HEK293T (cell line): ENCODE measurements at places on chromosomes 16 and 17.
A peak's percentile ranks its signal among the peaks of the same experiment; 100 is the strongest.

- no peak for DNase-seq
These were observed 419.0 kb downstream of the CDH13 start for GRCh38 chr16:83045790-83046189.

DNA sequence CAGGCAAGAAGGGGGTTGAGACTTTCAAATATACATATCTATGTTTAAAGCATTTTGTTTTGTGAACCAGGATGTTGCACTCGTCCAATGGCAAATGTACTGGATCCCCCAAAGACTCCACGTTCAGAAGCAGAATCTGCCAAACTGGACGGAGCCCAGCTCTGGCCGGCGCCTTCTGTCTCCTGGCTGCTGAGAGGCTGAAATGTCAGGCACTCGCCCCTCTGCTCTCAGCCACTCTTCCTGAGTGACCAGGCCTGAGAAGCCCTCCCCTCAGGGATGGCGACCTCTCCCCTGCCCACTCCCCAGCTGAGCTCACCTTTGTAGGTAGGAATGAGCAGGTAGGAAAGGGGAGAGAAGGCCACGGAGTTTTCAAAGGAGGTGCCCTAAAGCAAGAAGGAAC is 187.5 kb upstream of the FOXF1 start:
- DNase-seq = no peak

- DNase-seq = no peak
These were observed 104.7 kb downstream of the UTP18 start for GRCh38 chr17:51365090-51365489.

DNA sequence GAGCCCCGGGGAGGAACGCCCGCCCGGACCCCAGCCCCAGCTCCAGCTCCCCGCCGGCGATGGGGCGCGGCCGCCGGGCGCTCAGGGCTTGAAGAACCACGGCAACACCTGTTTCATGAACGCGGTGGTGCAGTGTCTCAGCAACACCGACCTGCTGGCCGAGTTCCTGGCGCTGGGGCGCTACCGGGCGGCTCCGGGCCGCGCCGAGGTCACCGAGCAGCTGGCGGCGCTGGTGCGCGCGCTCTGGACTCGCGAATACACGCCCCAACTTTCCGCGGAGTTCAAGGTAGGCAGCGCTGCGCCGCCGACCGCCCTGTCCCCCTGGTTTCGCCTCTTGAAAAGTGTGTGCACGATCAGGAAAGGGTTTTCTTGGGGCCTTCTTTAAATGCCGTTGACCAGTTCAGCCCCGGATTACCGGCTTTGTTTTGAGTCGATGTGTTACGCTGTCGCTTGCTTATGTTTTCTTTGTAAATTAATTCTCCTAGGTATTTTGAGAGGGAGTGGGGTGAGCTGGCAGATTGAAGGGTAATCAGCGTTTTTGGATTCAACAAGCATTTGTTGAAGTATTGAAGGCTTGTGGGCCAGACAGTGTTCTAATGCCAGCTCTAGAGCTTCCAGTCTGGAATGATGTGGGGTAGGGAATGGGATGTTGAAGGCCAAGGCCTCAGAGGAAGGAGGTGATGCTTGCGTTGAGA is 681 bp downstream of the USP43 start:
- peak; percentile 40 for DNase-seq

GRCh38 chr17:58534901-58535421 is 20.5 kb upstream of the MTMR4 start:
- no peak for DNase-seq

DNA sequence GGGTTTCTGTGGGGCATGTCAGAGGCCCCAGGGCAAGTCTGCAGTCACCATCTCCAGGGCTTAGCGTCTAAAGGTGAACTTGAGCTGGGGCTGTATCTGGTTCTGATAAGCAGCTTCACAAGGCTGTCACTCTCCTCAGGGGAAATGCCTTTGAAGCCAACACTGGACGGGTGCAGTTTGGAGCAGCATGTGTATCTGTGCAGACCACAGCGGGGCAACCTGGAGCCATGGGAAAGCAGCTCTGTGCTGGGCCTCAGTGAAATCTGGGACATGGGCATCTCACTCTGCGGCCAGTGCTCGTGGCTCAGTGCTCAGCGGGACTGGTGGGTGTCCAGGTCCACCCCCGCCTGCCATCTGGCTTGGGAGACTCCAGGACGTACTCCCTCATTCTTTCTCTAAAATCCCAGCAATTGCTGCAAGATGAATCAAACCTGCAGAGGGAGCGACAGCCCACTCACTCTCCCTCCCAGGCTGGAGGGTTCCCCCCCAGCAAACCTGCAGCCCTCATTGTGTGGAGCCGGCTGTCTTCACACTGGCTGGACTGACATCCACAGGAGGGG is 63.5 kb downstream of the PRMT7 start:
- DNase-seq = no peak

GRCh38 chr16:81096715-81097208 is 567 bp upstream of the GCSH start:
- no peak for DNase-seq

- peak; percentile 59 for DNase-seq
These were observed at the start of gene IGFBP4 for GRCh38 chr17:40443196-40443987. Gene IGFBP4 (plus strand): TSS chr17:40443450. CDS start chr17:40443736, 286 bp downstream.

DNA sequence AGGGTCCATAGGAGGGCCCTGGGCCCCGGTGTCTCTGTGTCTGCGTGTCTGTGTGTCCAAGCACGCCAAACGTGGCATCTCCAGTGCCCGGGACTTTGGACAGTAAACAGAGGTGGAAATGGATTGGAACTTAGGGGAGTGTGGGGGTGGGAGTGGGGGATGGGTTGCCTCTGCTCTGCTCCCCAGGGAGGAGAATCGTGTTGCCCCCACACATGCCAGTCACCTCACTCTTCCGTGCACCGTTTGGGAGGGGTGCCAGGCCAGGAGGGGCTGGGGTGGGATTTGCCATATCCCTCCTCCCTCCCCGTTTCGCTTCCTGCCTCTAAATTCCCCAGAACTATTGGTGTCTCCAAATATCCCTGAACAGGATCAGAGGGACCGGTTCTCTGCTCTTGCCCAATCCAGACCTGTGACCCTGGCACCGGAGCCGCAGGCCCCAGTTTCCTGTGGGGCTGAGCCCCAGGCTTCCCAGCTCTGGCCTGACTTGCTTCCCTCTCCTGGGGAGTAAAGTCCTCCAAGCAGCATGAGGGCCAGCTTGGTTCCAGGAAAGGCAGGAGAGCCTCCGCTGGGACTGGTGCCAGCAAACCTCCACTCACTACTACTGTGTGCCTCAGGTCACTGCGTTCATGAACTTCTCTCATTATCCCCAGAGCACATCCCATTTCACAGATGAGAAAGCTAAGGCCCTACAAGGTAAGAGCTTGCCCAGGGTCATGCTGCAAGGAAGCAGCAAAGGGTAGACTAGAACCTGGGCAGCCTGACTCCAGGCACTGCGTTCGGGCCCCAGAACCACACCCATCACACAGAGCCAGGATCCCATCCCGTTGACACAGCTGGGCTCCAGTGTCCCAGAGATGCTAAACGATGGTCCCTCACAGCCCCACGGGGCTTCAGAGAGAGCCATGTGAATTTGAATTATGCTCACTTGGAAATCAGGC is at the start of gene ASGR1:
Gene ASGR1 (minus strand): TSS at position 54 of the 938 bp plus-strand sequence. CDS start 807 bp downstream, outside the sequence.
- DNase-seq = no peak

DNA sequence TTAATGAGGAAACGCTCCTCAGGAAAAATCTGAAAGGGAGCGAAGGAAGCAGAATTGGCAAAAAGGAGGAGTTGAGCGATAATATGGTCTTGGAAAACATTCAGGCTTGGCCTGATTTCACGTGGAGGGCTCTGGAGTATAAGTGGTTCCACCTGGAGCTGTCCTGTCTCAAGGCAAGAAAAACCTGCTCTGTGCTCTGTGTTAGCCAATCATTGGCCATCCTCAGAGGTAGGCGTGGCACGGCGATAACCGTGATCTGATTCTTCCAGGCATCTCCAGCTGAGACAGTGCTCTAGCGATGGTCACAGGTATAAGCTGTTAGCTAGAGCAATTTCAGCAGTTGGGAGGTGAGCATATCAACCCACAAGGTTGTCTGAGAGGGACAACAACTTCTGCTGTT is 450.5 kb upstream of the MAF start:
- no peak for DNase-seq

GRCh38 chr16:339680-340079 is 12.8 kb downstream of the AXIN1 start:
- DNase-seq = no peak

DNA sequence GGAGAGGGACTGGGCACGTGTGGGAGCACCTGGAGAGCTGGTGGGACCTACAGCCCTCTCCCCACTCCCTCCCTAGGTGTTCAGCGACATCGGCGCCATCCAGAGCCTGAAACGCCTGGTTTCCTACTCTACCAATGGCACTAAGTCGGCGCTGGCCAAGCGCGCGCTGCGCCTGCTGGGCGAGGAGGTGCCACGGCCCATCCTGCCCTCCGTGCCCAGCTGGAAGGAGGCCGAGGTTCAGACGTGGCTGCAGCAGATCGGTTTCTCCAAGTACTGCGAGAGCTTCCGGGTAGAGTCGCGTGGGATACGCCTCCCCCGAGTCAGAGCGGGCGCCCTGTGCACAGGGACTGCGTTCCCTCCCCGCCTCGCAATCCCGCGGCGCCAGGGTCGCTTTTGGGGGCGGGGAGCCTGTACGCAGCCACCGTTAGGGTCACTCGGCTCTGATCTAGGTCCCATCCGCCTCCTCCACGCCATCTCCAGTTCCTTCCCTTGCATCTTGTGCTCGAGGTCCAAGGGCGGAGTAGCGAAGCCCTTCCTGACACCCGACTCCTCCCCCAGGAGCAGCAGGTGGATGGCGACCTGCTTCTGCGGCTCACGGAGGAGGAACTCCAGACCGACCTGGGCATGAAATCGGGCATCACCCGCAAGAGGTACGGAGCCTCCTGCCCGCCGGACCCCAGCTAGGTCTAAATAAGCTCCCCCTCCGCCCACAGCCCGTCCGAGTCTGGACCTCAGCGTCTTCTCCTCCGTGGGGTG is 13.0 kb downstream of the SARM1 start:
- DNase-seq = no peak

- no peak for DNase-seq
These were observed 11.2 kb downstream of the CDRT15 start for GRCh38 chr17:14225254-14225980.

GRCh38 chr17:79800325-79801155 is 3.7 kb upstream of the CBX8 start:
- peak; percentile 52 for DNase-seq

DNA sequence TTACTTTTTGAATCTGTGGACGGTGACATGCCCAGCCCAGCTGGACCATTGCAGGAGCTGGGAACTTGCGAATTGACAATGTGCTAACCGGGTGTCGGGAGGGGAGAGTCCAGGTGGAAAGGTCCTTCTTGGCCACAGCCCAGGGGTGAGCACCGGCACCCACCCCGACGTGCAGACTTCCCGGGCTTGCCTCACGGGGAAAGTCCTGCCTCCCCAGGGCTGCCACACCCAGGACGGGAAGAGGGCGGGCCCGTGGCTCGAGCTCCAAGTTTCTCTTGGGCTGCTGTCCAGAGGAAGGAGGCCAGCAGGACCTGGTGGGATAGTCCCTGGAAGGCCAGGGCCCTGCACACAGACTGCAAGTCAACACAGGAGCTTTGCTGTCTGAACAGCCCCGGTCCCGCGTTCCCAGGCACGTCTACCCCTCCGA is 17.7 kb downstream of the CARD14 start:
- no peak for DNase-seq

DNA sequence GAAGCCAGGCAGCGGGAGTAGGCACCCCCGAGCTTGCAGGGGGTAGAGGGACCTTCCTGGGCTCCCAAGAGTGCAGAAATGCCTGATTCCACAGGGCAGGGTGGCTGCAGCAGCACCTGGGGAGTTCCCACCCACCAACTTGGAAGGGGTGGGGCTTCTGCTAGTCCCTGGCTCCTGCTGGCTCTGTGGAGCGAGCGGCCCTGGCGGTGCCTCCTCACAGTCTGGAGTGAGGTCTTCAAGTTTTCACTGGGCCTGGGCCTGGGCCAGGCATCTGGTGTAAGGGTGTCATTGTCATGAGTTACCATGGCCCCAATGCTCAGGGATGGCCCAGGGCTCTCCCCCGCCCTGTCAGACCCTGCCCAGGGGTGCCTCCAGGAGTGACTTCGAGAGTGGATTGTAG is 15.8 kb upstream of the ITGB3 start:
- DNase-seq = no peak

- DNase-seq = no peak
These were observed 148.7 kb upstream of the NOL11 start for GRCh38 chr17:67569015-67569451.

DNA sequence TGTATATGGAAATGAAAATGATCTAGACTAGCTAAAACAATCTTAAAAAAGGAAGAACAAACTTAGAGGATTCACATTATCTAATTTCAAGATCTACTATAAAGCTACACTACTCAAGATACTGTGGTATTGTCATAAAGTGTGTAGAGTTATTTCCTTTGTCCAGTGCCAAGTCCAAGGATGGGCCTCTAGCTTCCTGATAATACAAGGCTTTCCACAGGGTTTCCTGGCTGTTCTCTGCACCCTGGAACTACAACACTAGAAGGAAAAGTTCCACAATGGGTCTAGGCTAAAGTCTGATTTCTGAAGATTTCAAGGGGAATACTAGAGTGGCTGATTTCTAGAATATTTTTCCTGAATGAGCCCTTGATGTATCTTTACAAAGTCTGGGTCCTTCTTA is 34.2 kb downstream of the TBC1D3B start:
- no peak for DNase-seq

DNA sequence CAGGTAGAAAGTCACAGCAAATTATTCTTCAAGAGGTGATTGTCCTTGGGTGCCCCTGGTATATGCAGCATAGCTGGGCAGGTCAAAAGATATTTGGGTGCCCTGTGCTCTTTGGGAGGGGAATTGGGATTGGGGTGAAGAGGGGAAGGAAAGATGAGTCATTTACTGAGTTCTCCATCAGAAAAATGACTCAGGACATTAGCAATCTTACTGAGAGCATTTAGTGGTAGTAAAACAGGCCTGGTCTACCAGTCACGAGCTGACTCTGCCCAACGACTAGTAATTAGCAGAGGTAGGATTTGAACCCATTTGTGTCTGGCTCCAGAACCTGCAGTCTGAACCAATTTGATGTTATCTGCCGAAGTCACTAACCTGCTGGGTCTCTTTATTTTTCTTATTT is 6.0 kb upstream of the GRIN2A start:
- DNase-seq = no peak

- no peak for DNase-seq
These were observed 19.6 kb downstream of the COG7 start for GRCh38 chr16:23433261-23433920.

DNA sequence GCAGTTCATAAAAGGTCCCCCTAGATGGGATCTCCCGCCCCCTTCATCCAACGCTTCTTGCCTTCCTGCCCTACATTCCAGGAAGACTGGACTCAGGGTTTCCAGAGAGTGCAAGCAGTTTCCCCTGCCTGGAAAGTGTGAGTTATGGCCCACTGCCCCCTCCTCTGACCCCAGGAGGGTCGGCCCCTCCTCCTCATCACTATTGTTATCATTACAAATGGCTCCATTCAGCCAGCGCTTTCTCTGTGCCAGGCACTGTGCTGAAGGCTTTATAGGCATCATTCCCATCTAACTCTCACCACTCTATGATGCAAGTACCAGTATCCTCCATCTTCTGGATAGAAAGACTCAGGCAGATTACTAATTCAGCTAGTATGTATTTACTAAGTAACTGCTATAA is 90.7 kb downstream of the USP31 start:
- no peak for DNase-seq

GRCh38 chr17:64418506-64419339 is 28.1 kb upstream of the PECAM1 start:
- DNase-seq = peak; percentile 66

- no peak for DNase-seq
These were observed 235.5 kb downstream of the XYLT1 start for GRCh38 chr16:17235147-17235815.
